ENCODE measurements at places on chromosomes 7 and 10. TPM values are rescaled to one million over a fixed set of nuclear protein-coding genes. Genes with fewer than 3 reads are reported as not detected.

DNA sequence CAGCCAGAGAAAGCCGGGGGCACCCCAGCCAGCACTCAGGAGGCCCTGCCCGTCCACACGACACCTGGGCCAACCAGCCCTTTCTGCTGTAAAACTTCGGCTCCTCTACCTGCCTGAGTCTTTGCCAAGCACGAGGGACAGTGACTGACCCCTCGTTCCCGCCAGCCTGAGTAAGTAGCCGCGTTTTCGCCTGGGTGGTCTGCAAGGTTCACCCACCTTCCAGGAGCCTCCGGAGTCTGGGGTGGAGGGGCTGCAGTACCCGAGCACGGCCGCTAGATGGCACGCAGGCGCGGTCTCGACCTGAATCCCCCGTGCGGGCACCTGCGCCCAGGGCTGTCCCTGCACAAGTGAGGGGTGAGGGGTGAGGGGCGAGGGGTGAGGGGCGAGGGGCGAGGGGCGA, 192.7 kb downstream of the PTPRN2 start:
- DNase-seq = no peak
- H3K27me3 ChIP-seq = no peaks in the 10 kb centered on the region
- no peaks in the 10 kb centered on the region for H3K4me1 ChIP-seq
- no peaks in the 10 kb centered on the region for H3K36me3 ChIP-seq
- no peak overlapping the region for H3K27ac ChIP-seq

- no peak overlapping the region for H3K27ac ChIP-seq
- H3K4me1 ChIP-seq = no peaks in the 10 kb centered on the region
- DNase-seq = peak; percentile 35
- no peak overlapping the region for H3K4me3 ChIP-seq
- no peaks in the 10 kb centered on the region for H3K36me3 ChIP-seq
Observed at GRCh38 chr10:25725917-25726716, 207.9 kb upstream of the MYO3A start.

- H3K4me3 ChIP-seq = no peak overlapping the region
- no peaks in the 10 kb centered on the region for H3K27me3 ChIP-seq
- H3K36me3 ChIP-seq = no peaks in the 10 kb centered on the region
- no peak overlapping the region for H3K27ac ChIP-seq
- H3K4me1 ChIP-seq = no peaks in the 10 kb centered on the region
Observed at GRCh38 chr7:82745117-82745516, 301.5 kb upstream of the CACNA2D1 start.

GRCh38 chr10:113905756-113906155, 51.3 kb downstream of the NHLRC2 start:
- H3K4me1 ChIP-seq = no peaks in the 10 kb centered on the region
- H3K27ac ChIP-seq = no peak overlapping the region
- H3K27me3 ChIP-seq = no peaks in the 10 kb centered on the region
- DNase-seq = no peak
- H3K4me3 ChIP-seq = no peak overlapping the region
- peaks cover 26% of the 10 kb centered on the region for H3K36me3 ChIP-seq

DNA sequence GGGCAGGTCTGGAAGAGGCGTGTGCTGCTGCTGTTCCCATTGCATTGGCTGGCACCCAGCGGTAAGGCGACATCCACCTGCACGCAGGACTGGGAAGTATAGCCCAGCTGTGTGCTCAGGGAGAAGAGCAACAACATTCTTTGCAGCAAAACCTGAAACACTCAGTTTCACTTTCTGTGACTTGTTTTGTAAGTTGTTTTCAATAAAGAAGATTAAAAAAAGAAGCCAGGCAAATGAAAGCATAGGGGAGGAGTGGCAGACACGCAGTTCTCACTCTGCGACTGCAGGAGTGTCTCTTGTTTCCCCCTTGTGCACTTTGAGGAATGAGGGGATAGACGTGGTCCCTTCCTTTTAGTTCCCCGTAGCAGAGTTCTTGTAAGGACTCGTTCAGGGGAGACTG, 5.8 kb downstream of the FBH1 start:
- H3K27ac ChIP-seq = no peak overlapping the region
- peaks cover 14% of the 10 kb centered on the region for H3K36me3 ChIP-seq
- H3K4me1 ChIP-seq = peaks cover 5% of the 10 kb centered on the region
- H3K27me3 ChIP-seq = no peaks in the 10 kb centered on the region
- DNase-seq = no peak

EPO gene
- 0.30 TPM for total RNA-seq

DNA sequence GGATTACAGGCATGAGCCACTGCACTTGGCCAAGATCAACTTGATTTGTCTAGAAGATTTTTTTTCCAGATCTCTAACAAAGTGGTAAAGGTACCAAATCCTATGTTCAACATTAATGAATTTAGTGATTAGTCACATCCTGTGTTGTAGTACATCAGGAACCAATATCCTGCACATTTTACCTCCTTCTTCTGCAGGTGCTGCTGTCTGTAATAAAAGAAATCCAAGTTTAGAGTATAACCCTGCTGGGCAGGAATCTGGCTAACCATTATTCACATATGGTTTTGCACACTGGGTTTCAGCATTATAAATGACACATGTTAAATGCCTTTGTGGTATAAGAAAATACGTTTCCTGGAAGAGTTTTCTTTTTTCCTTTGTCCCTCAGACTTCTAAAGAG, 10.8 kb downstream of the PARD3 start:
- H3K4me3 ChIP-seq = no peak overlapping the region
- DNase-seq = no peak
- no peak overlapping the region for H3K27ac ChIP-seq
- peaks cover 33% of the 10 kb centered on the region for H3K4me1 ChIP-seq
- no peaks in the 10 kb centered on the region for H3K27me3 ChIP-seq

GRCh38 chr7:47741984-47742383, 160.1 kb upstream of the TNS3 start:
- H3K4me1 ChIP-seq = no peaks in the 10 kb centered on the region
- no peaks in the 10 kb centered on the region for H3K36me3 ChIP-seq

DNA sequence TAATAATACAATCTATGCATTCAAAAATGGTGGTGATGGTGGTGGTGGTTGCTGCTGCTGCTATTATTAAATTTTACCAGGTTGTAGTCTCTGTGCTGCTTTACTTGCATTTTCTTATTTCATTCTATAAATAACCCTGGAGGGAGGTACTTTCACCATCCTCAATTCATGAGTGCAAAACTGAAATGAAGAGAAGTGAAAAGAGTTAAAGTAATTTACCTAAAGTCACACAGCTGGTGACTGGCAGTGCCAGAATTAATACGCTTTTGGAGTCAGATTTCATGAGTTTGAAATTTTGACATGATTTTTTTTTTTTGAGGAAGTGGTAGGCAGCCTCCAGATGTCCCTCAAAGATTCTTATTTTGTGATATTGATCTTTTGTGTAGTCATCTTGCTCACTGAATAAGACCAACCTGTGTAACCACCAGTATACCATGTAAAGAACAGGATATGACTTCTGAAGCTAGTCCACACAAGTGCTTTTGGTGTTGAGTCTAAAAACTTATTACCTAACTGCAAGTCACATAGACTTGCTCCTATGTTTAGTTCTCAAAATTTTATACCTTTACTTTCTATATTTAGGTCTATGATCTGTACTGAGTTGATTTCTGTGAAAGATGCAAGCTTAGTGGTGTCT, 218.8 kb downstream of the ZWINT start:
- H3K27me3 ChIP-seq = no peaks in the 10 kb centered on the region
- H3K36me3 ChIP-seq = no peaks in the 10 kb centered on the region
- no peak overlapping the region for H3K27ac ChIP-seq
- H3K4me3 ChIP-seq = no peak overlapping the region
- DNase-seq = no peak
- H3K4me1 ChIP-seq = no peaks in the 10 kb centered on the region

DNA sequence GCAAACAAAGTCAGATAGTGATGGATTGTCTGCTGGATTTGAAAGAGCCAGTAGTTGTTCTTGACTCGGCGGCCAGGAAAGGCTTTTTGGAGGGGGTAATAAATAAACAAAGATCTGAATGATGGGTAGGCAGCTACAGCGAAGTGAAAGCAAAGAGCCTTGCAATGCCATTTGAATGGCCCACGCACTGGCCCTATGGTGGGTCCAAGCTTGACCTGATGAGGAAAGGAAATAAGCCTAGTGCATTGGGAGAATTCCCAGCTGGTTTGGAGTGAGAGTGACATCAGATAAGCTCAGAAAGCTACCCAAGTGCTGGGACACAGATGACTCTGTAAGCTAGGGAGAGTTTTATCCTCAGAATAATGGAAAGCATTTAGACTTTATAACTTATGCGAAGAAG, 365.2 kb downstream of the PLXDC2 start:
- H3K36me3 ChIP-seq = no peaks in the 10 kb centered on the region
- H3K4me1 ChIP-seq = no peaks in the 10 kb centered on the region
- no peak overlapping the region for H3K27ac ChIP-seq
- DNase-seq = no peak

DNA sequence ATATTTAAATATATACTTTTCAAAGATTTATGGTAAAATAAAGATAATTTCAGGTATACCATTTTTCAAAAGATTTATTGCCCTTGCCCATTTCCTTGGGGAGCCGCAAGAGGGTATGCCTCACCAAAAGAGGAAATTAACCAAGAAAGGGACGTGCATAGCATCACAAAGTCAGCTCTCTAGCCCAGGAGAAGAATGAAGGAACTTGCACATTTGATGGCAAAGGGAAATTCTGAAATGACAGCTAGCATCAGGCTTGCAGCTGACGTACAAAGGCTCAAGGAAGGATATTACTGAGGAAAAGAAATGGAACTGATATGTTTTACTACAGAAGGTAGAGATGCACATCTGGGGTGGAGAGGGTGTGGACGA, 93.6 kb upstream of the RSU1 start:
- no peak overlapping the region for H3K4me3 ChIP-seq
- H3K4me1 ChIP-seq = no peaks in the 10 kb centered on the region
- H3K27me3 ChIP-seq = no peaks in the 10 kb centered on the region
- H3K27ac ChIP-seq = no peak overlapping the region
- DNase-seq = no peak

DNA sequence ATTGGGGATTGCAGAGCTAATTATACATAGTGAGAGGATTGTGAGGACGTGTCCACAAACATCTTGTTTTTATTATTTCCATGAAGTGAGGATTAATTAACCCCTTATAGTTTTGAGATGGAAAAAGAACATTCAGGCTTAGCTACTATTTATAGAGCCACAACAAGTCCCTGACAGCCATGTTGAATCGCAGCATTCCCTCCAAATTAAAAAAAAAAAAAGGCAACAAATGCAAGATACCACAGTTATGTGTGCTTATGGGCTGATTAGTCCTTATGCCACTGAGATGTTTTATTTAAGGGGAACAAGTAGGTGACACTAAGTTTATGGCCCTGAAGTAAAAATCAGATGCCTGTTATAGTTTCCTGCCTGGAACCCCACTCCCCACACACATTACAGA, 350.3 kb downstream of the GPAM start:
- H3K27ac ChIP-seq = no peak overlapping the region
- no peaks in the 10 kb centered on the region for H3K36me3 ChIP-seq
- H3K27me3 ChIP-seq = peaks cover 62% of the 10 kb centered on the region
- no peak overlapping the region for H3K4me3 ChIP-seq
- H3K4me1 ChIP-seq = no peaks in the 10 kb centered on the region
- DNase-seq = no peak

DNA sequence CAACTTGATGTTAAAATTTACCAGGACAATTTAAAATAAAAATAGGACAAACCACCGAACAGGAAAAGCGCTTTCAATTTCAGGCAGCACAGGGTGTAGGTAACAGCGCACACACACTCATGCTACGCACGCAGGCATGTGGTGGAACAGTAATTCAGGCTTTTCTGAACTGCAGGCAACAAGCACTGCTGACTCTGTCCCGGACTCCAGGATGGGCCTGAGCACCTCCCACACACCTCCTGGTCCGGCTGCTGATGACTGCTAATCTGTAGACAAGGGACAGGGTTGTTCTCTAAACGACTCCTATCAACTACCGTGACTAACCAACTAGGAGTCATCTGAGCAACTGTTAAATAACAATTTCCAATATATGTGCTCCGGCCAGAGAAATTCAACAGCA, 192.6 kb upstream of the FRMD4A start:
- H3K36me3 ChIP-seq = no peaks in the 10 kb centered on the region
- H3K4me1 ChIP-seq = no peaks in the 10 kb centered on the region
- DNase-seq = no peak
- H3K27me3 ChIP-seq = no peaks in the 10 kb centered on the region
- H3K4me3 ChIP-seq = no peak overlapping the region

GRCh38 chr10:59877191-59877671, 29.1 kb downstream of the CCDC6 start:
- DNase-seq = no peak
- no peaks in the 10 kb centered on the region for H3K36me3 ChIP-seq
- H3K27me3 ChIP-seq = no peaks in the 10 kb centered on the region
- no peaks in the 10 kb centered on the region for H3K4me1 ChIP-seq
- no peak overlapping the region for H3K27ac ChIP-seq

GRCh38 chr7:65037740-65038688, 31.5 kb upstream of the ERV3-1 start:
- DNase-seq = peak; percentile 82
- H3K4me1 ChIP-seq = peaks cover 2% of the 10 kb centered on the region
- no peaks in the 10 kb centered on the region for H3K27me3 ChIP-seq

DNA sequence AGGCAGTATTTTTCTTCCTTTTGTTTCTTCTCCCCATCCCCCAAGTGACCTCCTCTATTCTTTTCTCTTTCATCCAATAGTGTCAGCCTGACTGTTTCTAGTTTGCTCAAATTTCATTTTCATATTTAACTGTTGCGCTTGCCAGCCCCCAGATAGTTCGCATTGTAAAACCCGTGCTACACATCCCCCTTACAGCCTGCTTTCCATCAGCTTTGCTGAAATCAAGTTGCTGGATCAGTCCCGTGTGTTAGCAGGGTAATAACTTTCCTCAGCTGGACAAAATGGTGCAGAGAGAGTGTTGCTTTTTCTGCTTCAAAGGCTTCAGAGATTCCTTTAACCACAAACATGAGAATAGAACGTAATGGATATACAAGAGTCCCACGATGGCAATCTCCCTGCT, 180.6 kb upstream of the NPVF start:
- peaks cover 49% of the 10 kb centered on the region for H3K27me3 ChIP-seq
- DNase-seq = no peak
- no peak overlapping the region for H3K27ac ChIP-seq
- no peaks in the 10 kb centered on the region for H3K4me1 ChIP-seq
- no peaks in the 10 kb centered on the region for H3K36me3 ChIP-seq

DNA sequence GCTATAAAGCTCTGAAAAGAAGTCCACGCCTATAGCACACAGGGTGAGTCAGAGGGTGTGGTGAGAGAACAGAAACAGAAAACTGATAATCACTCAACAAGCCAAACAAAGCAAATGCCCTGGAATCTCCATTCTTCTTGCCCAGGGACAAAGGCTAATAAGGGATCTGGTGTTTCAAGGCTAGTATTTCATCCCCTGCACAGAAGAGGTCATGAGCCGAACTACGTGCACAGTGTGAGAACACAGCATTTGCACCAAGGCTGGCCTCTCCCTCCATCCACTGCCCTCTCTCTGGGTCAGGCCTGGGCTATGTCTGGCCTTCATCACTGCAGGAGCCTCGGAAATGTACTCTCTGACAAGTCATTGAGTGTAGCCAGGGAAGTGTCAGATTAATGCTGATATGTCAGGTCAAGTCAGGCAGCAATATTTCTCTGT, 42.7 kb downstream of the PRR15 start:
- H3K4me1 ChIP-seq = peaks cover 26% of the 10 kb centered on the region
- H3K36me3 ChIP-seq = no peaks in the 10 kb centered on the region
- no peak overlapping the region for H3K27ac ChIP-seq
- no peaks in the 10 kb centered on the region for H3K27me3 ChIP-seq
- DNase-seq = no peak

- no peak for DNase-seq
- no peaks in the 10 kb centered on the region for H3K27me3 ChIP-seq
- H3K4me3 ChIP-seq = no peak overlapping the region
- H3K27ac ChIP-seq = no peak overlapping the region
- no peaks in the 10 kb centered on the region for H3K4me1 ChIP-seq
Observed at GRCh38 chr7:152910545-152911225, 151.1 kb downstream of the ACTR3B start.

COL13A1 gene
- total RNA-seq = 5.9 TPM

Data from HCT116 (cell line).